ENCODE measurements at places on chromosomes 4 and X.

GRCh38 chrX:153971450-153972367, at the start of gene HCFC1:
Gene HCFC1 (minus strand): TSS chrX:153971818. CDS start chrX:153970840, 978 bp downstream.
- DNase-seq, result peak; percentile 91

- DNase-seq, result peak; percentile 55
Observed at GRCh38 chrX:66914080-66914479, 275.2 kb upstream of the EDA2R start.

DNA sequence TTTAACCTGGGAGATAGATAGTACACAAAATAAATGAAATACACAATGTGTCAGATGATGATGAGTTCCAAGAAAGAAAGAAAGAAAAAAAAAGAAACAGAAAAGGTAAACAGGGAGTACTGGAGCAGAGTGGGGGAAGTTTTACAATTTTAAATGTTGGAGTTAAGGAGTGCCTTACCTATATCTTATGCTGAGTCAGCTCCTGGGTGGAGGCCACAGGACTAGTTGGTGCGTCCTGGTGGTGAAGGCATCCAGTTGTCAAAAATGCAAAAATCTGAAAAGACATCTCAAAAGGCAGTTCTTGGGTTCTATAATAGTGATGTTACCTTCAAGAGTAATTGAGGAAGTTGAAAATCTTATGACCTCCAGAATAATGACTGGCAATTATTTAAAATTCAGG, 42.4 kb upstream of the MTMR8 start:
- DNase-seq, result no peak

- peak; percentile 82 for DNase-seq
Observed at GRCh38 chr4:53962516-53963225, 101.7 kb downstream of the CHIC2 start.

GRCh38 chr4:186854256-186854655, 130.6 kb upstream of the FAT1 start:
- DNase-seq, result peak; percentile 82

GRCh38 chr4:36900446-36900987, 344.0 kb upstream of the NWD2 start:
- DNase-seq, result no peak

- no peak for DNase-seq
Observed at GRCh38 chrX:22194660-22194945, 78.1 kb upstream of the CBLL2 start.

DNA sequence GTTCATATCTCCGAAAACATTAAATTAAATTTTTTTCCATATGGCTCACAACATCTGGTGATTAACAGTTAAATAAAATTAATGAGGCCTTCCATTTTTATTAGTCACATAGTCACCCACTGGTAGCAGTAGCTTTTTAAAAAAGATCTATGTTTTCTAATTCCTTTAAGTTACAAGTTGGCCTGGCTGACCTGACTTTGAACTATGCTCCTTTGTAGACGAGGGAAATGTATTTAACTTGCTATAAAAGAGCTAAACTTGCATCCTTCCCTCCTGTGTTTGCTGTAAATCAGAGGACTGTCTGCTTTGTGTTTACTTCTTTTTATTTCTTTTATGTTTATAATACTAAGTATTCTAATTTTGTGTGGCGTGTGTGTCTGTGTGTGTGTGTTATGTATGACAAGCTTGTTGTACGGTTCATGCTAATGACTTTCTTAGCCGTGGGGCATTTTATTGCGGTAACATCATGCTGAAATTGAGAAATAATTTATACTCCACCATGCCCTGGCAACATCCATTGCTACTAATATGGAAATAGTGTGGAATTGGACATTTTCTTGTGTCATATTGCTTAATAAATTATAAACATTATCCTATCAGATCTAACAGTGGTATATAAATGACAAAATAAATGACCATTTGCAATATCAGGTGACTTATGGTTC, 241.7 kb downstream of the SNCA start:
- DNase-seq, result no peak

GRCh38 chr4:169485791-169486742, 126.3 kb downstream of the NEK1 start:
- DNase-seq, result peak; percentile 9

DNA sequence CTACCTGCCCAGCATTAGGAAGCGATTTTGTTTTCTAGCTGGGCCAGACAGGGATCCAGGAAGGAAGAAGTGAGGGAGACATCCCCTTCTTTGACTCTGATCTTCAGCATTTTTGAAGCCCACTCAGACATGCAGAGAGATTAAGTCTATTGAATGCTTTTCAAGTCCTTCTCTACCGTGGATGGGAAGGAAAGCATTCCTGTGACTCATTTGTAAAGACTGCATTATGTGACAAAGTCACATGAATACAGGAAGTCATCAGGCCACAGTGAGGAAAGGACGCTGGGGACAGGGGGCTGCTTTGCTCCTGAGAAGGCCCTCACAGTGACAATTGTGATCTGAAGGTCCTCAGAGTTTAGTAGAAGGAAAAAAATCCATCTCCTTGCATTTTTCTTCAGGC, 67.4 kb upstream of the GBA3 start:
- DNase-seq, result no peak

GRCh38 chr4:87445964-87446363, 23.6 kb downstream of the NUDT9 start:
- DNase-seq, result no peak

GRCh38 chr4:55124322-55125076, 896 bp downstream of the KDR start:
- DNase-seq, result no peak

Measured in SJCRH30 (cell line).